ENCODE measurements at places on chromosomes 13 and 19. TPM values are rescaled to one million over a fixed set of nuclear protein-coding genes. Genes with fewer than 3 reads are reported as not detected.

Gene ZGLP1
- polyA plus RNA-seq, result 5.9 TPM

Gene SYT3
- 1.4 TPM for polyA plus RNA-seq

Gene BRCA2
- 6.7 TPM for polyA plus RNA-seq

DNA sequence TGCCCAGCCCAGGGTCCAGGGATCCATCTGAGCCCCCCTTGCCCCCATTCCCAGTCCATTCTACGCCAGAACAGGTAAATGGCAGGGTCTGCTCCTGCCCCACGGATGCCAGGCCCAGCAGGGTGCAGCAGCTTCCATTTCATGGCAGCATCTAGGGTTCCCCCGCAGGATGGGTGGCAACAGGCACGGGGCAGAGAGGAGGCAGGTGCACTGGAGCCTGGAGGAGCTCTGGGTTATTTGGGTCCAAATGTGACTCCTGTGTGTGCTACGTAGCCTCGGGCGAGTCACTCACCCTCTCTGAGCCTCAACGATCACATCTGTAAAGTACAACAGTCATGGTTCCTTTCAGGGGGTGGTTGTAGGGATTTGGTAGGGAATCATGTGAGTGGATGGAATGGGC lies 27.4 kb downstream of the IL12RB1 start:
- DNase-seq, result no peak

- DNase-seq, result no peak
Observed at GRCh38 chr13:36841391-36841790, 22.4 kb downstream of the RFXAP start.

DNA sequence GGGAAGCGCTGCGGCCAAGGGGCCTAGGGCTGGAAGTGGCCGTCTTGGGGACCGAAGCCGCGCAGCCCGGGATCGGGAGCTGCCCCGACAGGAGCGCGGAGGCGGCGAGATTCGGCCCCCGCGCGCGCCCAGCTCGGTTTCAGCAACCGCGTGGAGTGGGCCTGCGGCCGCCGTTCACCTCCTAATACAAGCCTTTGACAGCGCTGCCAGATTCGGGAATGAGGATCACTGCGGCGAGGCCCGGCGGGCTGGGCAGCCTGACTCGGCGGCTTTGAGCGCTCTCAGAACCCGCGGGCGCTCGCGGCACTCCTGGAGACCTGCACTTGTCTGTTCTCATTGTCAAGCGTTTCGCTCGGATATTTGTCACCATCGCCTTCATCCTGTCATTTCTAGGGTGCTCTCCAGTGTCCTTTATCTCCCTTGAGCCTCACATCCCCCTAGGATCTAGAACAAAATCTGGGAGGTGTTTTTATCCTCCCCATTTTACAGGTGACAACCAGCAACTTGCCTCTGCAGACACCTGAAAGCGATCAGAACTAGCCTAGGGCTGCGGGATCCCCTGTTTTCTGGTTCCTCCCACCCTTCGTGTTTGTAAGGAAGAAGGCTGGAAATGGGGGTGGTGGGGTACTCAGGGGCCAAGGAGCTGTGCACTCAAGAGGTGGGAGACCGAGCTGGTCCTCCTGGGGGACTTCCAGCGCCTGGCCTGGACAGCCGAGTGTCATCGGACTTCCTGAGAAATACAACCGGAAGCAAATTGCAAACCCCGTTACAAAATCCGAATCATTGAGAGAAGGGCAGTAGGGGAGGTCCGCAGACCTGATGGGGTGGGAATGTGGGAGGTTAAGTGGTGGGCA lies 1.5 kb upstream of the CDX2 start:
- DNase-seq, result no peak

DNA sequence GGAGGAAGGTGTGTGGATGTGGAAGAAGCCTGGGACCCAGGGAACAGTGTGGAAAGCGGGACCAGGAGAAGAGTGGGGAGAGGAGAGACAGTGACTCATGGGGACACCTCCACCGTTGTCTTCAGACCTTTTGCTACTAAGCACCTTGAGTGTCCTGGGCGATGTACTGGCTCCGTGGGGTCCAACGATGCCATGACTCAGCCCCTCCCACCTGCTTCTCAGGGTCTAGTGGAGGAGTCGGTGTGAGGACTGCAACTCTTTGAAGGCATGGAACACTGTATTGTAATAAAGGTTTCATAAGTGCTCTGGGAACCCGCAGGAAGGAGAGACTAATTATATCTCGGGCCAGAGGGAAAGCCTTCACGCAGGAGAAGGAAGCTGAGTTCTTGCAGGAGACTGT lies 166.9 kb upstream of the KL start:
- no peak for DNase-seq

GRCh38 chr13:44142941-44143665 lies 230.5 kb upstream of the SERP2 start:
- no peak for DNase-seq

DNA sequence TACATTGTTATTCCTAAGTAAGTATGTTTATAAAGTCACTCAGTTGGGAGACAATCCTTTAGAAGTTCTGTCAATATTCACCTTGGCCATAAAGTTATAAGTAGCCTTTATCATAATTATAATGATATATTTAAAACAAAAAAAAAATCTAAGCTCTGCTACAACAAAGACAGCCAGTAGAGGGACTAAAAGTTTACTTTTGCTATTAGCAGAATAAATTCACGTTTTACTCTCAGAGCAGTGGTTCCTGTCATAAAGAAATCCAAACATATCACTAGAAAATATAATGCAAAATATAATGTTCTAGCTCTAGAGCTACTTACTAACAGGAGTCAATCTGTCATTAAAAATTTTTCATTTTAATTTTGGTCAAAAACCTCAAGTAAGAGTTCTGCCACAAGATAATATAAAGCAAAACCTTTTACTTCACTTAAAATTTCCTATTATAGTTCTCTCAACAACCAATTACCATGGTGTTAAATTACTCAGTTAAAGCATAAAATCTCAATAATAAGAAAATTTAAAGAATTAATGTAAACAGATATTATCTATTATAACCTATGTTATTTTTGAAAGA lies 17.7 kb downstream of the INTS6 start:
- no peak for DNase-seq

- no peak for DNase-seq
Observed at GRCh38 chr13:51552027-51552426, 32.2 kb upstream of the WDFY2 start.

GRCh38 chr13:62357887-62358645 lies 942.4 kb upstream of the PCDH20 start:
- DNase-seq, result no peak

- DNase-seq, result no peak
Observed at GRCh38 chr19:38650911-38651584, 3.6 kb downstream of the ACTN4 start.

- DNase-seq, result no peak
Observed at GRCh38 chr19:1526979-1527649, 3.2 kb downstream of the PLK5 start.
